ENCODE measurements at places on chromosomes 16 and 17. TPM values are rescaled to one million over a fixed set of nuclear protein-coding genes. Genes with fewer than 3 reads are reported as not detected.

TNRC6A gene
- total RNA-seq: 31.7 TPM

BCO1 gene
- total RNA-seq: not detected

CEP112 gene
- total RNA-seq: 3.3 TPM

HOXB5 gene
- total RNA-seq: not detected

VMO1 gene
- total RNA-seq: not detected

PRR29 gene
- total RNA-seq: 3.4 TPM

C16orf89 gene
- total RNA-seq: not detected

LRRC46 gene
- total RNA-seq: 0.59 TPM
